ENCODE measurements at places on chromosomes 1 and 21.
A peak's percentile ranks its signal among the peaks of the same experiment; 100 is the strongest.

DNA sequence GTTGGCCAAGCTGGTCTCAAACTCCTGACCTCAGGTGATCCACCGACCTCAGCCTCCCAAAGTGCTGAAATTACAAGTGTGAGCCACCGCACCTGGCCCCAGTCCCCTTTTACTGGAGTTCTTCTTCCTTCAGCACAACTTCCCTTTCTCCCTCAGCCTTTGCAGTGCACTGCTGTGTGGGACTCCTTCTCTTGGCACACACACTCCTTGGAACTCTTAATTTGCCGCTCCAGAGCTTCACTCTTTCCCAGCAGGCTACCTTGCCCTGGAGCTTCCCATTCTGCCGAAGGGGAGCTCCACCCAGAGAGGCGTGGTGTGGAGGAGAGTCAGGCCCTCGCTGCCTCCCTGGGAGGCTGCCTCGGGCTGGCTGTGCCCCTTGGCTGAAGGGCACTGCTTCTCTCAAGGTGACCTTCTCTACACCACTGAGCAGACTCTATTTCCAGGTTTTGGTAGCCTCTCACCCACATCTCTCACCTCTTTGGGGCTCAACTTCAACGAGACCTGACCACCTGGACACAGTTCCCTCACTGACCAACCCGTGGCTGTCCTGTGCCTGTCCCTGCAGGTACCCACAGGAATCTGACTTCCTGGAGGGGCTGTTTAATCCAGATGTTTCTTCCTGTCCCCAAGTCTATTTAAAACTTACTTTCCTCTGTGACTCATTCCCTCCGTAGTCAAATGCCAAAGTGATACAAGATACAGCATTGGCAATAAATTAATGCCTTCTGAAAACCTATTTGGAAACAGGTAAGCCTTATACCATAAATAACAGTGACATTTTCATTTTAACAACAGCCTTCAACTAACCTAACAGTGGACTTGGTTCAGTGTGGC lies 227.3 kb upstream of the KIAA0040 start:
- no peak for DNase-seq

- DNase-seq: no peak
Measured at GRCh38 chr1:2194319-2194897, at the start of gene FAAP20. FAAP20 (minus strand) TSS chr1:2194772; CDS start chr1:2194749, 23 bp downstream.

DNA sequence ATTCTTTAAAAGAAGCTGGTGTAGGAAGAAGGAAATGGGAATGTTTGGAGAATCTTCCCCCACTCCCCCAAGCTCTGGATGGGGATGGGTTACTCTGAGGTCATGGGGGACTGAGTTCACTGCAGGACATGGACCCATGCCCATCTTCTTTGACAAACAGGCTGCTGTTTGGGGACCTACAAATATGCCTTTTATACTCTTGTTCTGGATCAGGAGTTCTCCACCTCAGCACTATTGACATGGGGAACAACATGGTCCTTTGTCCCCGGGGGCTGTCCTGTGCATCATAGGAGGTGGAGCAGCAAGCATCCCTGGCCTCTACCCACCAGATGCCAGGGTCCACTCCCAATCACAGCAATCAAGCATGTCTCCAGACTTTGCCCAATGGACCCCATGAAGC lies 365.8 kb upstream of the C1orf174 start:
- no peak for DNase-seq

- peak; percentile 74 for DNase-seq
Measured at GRCh38 chr1:156124557-156125483, 10.3 kb downstream of the LMNA start.

GRCh38 chr1:25530186-25531081 lies 13.0 kb upstream of the LDLRAP1 start:
- no peak for DNase-seq

GRCh38 chr1:198529414-198529813 lies 11.1 kb downstream of the ATP6V1G3 start:
- DNase-seq: no peak

DNA sequence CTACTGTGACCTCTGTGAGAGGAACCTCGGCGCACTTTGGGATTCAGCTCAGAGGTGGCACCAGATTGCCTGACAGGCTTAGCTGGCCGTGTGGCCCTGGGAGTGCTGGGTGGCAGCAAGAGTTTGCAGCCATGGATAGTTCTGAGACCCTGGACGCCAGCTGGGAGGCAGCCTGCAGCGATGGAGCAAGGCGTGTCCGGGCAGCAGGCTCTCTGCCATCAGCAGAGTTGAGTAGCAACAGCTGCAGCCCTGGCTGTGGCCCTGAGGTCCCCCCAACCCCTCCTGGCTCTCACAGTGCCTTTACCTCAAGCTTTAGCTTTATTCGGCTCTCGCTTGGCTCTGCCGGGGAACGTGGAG lies 67.5 kb downstream of the DISC1 start:
- peak; percentile 78 for DNase-seq

DNA sequence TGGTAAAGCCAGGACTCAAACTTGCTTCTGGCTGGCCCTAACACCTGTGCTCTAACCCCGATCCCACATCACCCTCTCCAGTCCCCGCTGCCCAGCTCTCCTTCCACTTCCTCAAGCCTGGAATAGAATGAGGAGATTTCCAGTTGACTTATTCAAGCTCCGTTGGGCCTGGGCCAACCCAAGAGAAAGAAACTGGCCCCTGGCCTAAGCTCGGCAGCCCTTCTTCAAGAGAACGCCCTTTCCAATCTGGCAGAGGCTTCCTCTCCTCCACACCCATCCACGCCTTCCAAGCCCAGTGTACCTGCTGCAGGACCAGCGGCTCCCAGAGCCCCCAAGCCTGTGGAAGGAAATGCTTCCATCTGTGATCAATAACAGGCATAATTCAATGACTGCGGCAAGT lies 51.9 kb downstream of the LRRN2 start:
- DNase-seq: no peak
